ENCODE measurements at places on chromosomes 6 and 20.

GRCh38 chr6:109820706-109821350, 129.7 kb downstream of the FIG4 start:
- DNase-seq: no peak

GRCh38 chr20:44963325-44964215, 2.7 kb upstream of the STK4 start:
- DNase-seq: no peak

DNA sequence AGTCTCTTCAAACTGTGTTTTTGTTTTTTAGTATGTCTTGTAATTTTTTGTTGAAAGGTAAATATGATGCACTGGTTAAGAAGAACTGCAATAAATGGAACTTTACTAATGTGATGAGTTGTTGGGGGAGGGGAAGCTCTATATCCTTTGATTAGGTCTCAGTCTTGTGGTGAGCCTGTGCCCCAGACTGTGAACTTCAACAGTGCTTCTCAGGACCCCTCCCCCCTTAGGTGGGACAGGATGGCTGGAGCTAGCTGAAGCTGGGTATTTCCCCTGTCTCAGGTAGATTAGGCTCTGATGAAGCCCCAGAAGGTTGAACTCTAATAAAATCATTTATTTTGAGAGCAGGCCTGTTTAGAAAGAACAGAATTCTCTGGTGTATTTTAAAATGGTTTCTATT, 31.4 kb upstream of the TASP1 start:
- DNase-seq: no peak

DNA sequence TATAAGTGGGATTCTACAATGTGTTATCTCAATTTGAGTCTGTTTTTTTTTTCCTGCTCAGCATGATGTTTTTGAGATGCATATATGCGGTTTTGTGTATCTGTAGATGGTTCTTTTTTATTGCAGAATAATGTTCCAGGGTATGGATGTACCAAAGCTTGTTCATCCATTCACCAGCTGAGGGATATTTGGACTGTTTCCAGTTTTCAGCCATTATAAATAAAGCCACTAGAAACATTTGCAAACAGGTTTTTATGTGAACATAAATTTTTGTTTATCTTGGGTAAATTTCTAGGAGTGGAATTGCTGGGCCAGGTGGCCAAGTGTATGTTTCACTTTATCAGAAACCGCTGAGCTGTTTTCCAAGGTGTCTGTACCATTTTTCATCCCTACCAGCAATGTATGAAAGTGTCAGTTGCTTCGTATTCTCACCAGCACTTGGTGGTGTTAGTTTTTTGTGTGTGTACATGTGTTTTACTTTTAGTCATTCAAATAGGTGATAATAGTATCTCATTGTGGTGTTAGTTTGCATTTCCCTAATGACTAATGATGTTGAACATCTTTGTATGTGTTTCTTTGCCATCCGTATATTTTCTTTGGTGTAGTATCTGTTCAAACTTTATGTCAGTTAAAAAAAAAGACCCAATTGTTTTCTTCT, 124.2 kb downstream of the CEBPB start:
- no peak for DNase-seq

DNA sequence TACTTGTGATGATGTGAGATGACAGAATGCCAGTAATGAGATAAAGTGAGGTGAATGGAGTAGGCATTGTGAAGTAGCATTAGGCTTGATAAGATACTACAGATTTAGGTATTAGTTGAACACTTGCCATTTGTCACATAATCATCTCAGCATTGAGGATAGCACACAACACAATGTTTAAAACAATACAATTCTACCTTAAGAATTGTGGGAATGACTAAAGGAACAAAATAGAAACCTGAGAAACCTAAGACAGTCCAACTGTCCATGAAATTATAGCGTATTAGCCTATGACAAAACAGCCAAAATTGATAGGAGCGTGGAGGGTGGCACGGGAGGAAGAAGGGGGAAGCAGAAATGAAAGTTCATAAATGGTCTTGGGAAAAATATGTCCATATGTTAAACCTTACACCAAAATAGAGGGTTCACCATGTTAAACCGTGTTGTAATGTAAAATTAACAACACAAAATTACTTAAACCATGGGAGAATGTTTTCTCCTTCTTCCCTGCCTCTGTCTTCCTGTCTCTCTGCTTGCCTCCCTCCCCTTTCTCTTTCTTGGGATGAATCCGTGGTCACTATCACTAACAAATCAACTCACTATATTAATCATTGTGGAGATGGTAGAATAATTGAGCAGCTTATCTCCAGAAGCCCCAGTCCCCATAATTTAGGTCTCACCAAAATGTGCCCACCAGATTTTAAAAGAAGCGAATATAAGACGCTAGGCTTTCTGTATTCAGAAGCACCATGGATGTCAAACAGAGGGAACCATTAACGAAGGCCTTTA, 33.0 kb upstream of the HFE start:
- DNase-seq: no peak

DNA sequence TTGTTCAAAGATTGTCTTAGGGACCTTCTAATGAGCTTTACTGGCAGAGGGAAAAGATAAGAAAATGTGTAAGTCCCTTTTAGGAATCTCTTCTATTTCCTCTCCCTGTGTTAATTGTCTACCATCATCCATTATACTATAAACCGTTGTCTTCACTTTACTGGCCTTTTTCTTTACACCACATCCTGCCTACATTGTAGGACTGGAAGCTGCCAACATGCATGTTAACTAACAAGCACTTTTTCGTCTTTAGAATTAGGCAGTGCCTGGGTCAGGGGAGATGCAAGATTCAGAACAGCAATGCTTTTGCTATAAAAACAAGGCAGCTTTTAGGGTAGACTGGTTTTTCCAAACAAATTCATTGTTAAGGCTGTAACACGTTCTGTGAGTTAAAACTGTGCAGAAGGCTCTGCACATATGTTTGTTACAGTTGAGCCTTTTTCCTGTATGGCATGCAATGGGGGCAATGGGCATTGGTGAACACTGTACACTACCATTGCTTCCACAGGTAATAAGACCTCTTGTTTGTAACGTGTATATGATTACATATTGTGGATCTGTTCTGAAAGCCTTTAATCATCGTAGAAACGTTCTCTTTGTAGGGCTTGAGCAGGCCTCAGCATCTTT, 10.9 kb upstream of the PKIG start:
- DNase-seq: no peak

- DNase-seq: no peak
Observed at GRCh38 chr20:44367746-44368145, 12.2 kb downstream of the HNF4A start.

GRCh38 chr6:146337376-146337775, 206.3 kb upstream of the RAB32 start:
- DNase-seq: no peak

GRCh38 chr6:53796451-53796780, 1.6 kb downstream of the LRRC1 start:
- DNase-seq: no peak

DNA sequence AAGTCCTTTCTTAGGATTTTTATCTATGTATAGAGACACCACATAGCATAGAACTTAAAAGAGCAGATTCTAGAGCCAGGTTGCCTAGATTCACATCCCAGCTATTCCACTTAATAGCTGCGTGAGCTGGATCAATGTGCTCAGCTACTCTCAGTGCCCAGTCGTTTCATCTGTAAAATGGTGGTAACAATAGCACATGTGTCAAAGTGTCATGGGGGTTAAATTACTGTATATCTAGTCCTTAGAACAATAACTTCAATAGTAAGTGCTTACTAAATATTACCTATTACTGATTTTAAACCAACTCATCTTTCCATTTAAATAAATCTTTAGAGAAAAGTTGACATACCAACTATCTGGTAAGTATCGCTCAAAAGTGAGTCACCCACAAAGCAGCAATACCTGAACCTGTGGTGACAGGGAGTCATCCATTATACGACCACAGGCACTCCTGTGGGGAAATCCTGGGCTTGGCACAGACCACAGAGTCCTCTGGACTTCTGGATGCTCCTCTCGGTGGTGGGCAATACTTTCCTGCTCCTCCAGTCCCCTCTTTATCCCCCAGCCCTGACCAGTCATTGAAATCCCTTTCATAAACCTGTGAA, 154.8 kb downstream of the PDSS2 start:
- DNase-seq: no peak

DNA sequence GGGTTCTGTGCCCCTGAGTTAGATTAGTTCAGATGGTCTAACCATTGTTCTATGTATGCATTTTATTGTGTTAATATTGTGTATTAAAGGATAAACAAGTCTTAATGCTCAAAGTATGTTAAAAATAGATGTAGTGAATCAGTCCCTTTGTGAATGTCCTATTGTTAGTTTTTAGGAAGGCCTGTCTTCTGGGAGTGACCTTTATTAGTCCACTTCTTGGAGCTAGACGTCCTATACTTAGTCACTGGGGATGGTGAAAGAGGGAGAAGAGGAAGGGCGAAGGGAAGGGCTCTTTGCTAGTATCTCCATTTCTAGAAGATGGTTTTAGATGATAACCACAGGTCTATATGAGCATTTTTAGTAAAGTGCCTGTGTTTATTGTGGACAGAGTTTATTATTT, 12.3 kb upstream of the HMGN4 start:
- DNase-seq: no peak

DNA sequence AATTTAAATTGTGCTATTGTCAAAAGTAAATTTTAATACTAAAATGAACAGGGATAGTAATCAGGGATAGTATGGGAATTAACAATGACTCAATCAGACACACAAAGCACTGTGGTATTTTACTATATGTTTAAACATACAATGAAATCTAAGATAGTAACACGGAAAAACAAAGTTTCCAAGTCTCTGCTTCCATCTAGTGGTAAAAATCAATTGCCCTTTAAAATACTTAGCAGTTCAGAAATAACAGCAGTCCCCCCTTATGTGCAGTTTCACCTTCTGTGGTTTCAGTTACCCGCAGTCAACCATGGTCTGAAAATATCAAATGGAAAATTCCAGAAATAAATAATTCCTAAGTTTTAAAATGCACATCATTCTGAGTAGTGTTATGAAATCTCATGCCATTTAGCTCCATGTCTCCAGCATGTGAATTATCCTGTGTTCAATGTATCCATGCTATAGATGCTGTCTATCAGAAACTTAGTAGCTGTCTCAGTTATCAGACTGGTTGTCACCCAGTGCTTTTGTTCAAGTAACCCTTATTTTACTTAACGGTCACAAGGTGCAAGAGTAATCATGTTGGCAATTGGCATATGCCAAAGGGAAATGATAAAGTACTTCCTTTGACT, 58.5 kb downstream of the AHI1 start:
- no peak for DNase-seq

GRCh38 chr6:32267035-32267434, 43.2 kb upstream of the NOTCH4 start:
- DNase-seq: no peak

DNA sequence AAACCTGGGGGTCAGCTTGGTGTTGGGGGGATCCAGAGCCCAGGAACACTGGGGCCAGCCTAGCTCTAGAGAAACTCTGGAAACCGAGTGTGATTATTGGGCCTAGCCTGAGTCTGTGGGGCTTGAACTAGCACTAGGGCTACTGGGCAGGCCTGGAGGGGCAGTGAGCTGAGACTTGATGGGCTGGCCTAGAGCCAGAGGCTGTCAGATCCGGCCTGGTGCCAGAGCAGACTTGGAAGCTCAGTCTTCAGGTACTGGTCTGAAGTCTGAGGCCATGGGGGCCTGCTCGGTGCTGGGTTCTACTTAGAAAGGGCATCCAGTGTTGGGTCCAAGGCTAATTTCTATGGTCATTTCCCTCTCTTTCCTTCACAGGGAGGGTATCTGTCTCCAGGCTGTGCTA, 2.7 kb downstream of the DEFB112 start:
- no peak for DNase-seq

DNA sequence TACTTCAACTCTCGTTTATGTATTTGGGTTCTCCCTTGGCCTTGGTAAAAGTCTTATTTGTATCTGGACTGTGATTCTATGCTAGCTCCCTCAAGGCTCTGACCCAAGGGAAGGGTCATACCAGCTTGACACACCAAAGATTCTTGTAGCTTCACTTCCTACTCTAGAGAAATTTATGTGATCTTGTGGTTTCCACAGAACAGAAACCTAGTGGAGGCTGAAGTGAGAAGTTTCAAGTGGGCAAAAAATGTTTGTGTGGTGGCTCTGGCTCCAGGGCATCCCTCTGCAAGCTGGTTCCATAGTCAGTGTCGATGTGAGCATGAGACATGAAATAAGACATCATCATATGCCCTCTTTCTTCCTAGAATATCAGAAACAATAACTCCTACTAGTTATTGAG, 48.1 kb upstream of the TNFRSF21 start:
- no peak for DNase-seq

DNA sequence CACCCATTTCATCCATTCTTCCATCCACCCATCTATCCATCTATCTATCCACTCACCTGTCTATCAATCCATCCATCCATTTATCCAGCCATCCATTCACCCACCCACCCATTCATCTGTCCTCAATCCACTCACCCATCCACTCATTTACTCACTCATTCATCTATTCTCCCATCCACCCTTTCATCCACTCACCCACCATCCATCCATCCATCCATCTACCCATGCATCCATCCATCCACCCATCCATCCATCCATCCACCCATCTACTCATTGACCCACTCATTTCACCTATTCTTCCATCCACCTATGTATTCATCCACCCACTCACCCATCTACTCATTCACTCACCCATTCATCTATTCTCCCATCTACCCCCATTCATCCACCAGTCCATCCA, 24.2 kb upstream of the PTGIS start:
- no peak for DNase-seq

DNA sequence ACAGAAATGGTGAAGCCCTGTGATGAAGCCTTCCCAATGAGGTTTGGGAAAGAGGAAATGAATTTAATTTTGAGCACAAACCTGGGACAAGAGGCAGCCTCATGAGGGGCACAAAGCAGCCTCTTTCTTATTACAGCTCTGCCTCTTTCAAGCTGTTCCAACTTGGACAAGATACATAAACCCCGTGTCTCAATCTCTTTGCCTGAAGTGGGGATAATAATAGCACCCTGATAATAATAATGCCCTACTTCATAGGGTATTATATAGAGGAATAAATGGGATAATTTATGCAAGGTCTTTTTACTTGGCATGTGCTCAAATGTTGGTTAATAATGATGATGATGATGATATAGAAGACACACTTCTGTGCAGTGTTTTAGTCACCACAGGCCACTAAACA, 91.1 kb upstream of the PLN start:
- no peak for DNase-seq

DNA sequence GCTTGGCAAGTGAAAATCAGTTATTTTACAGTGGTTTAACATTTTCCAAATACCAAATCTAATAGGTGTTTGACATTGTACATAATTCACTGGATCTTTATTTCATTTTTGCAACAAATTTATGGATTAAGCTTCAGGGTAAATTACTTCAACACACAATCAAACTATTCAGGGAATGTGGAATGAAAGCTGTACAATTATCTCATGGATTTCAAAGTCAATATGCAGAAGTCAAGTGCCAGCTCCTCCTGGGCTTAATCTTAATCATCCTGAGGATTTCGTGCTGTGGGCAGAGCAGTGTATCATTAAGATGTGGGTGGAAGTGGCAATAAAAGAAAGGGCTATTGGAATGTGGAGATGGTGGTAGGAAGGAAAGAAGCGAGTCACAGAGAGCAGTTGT, 548.8 kb downstream of the COL12A1 start:
- no peak for DNase-seq

Data from activated gamma-delta T cell (primary cell).